Non-pigmented ciliary epithelial cell (primary cell): ENCODE measurements at places on chromosomes 5 and 9.

GRCh38 chr9:14565352-14566016 lies 127.7 kb downstream of the ZDHHC21 start:
- no peak for DNase-seq

DNA sequence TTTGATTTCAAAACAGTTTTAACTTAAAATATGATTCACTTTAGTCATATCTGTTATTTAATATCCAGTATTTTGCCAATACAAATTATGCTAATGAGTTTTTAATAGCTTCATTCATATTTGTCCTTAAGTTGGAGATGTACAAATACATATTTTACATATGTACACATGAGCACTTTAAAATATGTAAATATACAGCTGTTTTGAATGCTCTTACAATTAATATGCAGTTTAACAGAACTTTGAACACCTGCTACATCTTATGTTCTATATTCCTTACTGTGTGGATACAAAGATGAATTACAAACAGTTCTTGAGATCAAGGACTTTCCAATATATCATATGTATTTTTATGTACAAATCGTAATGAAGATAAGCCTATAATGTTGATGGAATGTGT lies 74.0 kb downstream of the CHSY3 start:
- DNase-seq: no peak

- no peak for DNase-seq
These were observed 51.5 kb downstream of the CEP120 start for GRCh38 chr5:123371575-123372179.

DNA sequence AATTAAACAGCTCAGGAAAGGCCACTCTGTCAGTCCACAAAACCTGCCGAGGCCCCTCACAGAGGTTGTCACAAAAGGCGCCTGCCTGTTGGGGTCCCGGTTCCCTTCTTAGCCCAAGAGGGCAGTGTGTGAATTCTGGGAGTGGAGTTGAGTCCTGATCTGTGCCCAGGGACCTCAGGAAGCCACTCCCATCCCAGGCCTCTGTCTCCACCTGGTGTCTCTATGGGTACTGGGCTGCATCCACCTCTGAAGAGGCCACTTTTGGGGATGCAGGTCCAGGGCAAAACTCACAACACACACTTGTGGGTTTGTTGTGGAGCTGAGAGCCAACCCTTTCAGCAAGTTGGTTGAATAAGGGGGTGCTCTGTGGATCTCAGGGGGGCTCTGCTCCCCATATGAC lies 74.3 kb upstream of the STXBP1 start:
- no peak for DNase-seq

- peak; percentile 99 for DNase-seq
These were observed 11.8 kb upstream of the ACTBL2 start for GRCh38 chr5:57494104-57495098.

DNA sequence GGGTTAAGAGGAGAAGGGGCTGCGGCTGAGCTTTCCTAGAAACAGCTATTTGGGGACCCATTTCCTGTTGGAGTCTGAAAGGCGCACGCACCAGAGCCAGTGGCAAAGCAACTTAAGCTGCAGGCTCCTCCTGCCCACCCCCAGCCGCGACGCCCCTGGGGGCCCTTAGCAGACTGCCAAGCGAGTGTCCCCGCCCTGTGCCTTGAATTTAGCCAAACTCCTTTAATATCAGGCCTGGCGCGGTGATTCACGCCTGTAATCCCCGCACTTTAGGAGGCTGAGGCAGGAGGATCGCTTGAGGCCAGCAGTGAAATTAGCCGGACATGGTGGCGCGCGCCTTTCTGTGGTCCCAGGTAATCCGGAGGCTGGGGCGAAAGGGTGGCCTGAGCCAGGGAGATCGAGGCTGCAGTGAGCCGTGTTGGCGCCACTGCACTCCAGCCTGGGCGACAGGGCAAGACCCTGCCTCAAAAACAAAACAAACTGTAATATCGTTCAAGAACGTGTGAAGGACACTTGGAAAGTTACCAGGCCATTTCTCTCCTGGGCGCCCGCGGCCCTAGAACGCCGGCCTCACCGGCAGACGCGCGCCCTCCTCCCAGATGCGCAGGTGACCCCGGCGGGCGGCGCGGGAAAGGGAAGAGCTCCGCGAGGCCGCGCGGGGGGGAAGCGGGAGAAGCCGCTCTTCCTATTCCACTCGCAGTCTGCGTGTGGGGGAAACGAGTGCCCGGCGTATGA lies 1.0 kb upstream of the F2R start:
- no peak for DNase-seq

- DNase-seq: no peak
These were observed 108.6 kb downstream of the TRIO start for GRCh38 chr5:14251733-14252132.

DNA sequence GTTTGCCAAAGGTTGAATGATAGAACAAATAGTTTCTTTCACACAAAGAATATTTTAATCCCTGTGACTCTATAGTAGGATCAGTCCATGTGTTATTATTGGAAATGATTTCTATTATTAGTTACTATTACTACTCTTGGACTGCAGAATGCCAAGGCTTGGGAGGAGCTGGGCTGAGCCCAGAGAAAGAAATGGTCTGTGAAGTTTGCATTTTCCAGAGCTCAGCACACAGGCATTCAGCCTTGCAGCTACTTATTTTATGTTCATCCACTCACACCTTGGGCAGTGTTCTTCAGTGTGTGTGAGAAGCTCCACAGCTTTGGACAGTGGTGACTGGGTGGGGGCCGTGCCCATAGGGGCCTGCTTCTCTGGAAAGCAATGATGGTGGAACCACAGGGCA lies 583.1 kb downstream of the CCDC171 start:
- DNase-seq: no peak

DNA sequence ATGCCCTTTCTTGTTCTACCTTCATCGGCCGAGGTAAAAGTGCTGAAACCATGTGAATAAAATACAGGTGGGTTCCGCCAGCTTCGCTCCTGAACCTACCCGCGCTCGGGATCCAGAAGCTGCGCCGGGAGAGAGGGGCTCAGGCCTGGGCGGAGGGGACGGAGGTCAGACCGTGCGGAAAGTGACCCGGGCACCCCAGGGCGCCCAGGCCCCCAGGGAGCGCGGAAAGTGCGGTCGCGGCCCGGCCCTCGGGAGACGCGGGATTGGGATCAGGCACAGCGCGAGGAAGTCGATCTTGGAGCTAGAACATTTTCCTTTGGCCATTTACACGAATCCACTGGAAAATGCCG lies 329 bp downstream of the SYK start:
- DNase-seq: no peak

DNA sequence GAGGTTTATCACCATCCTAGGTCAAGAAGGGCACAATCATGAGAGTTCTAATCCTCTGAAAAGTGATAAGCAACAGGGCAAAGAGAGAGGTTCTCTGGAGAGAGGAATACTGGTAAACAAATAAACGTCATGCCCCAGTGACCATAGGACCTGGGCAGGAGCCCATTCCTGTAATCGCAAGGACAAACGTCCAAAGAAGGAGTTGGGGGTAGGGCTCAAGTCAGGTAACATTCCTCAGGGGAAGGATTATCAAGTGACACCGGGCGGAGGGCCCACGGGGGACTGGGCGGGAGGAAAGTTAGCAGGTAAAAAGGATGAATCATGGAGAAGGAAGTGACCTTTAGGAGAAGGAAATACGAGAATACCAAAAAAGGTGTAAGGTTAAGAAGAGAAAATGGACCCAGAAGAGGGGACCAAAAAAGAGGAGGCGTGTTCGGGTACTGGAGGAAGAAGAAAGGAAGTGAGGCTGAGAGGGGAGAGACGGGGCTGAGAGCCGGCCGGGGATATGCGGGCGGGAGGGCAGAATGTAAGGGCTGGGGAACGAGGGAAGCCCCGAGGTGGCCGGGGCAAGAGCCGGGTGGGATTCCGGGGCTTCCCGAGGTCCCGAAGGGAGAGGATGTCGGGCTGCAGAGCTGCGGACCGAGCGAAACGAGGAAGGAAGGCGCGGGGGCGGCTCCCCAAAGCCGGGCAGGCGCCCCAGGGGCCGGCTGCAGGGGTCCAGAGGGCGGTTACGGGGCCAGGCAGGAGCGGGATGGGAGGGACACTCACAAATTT lies 583 bp downstream of the DIAPH1 start:
- DNase-seq: no peak

DNA sequence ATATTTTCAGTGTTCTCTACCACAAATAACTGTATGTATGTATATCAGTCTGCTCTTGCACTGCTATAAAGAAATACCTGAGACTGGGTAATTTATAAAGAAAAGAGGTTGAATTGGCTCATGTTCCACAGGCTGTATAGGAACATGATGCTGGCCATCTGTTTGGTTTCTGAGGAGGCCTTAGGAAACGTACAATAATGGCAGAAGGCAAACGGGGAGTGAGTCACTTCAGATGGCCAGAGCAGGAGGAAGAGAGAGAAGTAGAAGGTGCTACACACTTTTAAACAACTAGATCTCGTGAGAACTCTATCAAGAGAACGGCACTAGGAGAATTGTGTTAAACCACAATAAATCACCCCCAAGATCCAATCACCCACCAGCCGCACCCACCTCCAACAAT lies 121.7 kb downstream of the ADAMTS6 start:
- no peak for DNase-seq

GRCh38 chr5:180297587-180298282 lies 5.9 kb upstream of the MAPK9 start:
- no peak for DNase-seq

DNA sequence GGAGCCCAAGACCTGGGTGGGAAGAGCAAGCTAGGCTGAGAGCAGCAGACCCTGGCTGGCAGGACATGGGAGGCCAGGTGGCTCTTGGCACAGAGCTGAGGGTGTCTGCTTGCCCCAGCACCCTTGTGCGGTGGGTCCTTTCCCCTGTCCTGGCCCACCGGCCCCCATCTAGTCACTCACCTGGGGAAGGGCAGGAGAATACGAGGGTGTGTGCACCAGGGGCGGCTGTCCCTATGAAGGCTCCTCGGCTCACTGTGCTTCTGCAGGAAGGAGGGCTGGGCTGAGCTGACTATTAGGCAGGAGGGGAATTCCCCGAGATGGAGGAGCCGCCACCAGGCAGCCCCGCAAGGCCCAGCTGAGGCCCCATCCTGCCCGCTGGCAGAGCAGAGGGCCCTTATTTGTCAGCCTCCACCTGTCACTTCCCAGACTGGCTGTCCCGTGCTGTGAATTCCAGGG lies 6.1 kb upstream of the TNIP1 start:
- no peak for DNase-seq
